ENCODE measurements at places on chromosomes 6 and 20. TPM values are rescaled to one million over a fixed set of nuclear protein-coding genes. Genes with fewer than 3 reads are reported as not detected.

Gene TAGAP
- total RNA-seq: not detected

Gene SAPCD1
- total RNA-seq: 1.3 TPM

Gene NR2E1
- not detected for total RNA-seq

Gene BPI
- total RNA-seq: not detected

Gene E2F1
- total RNA-seq: 5.1 TPM

Gene SLC13A3
- total RNA-seq: 0.09 TPM

Gene GPR6
- not detected for total RNA-seq

Gene PSORS1C2
- not detected for total RNA-seq

Gene SLC44A4
- under 0.01 TPM for total RNA-seq

Gene PRKN
- 0.09 TPM for total RNA-seq
